ENCODE measurements at places on chromosomes 16 and 17.
A peak's percentile ranks its signal among the peaks of the same experiment; 100 is the strongest.

DNA sequence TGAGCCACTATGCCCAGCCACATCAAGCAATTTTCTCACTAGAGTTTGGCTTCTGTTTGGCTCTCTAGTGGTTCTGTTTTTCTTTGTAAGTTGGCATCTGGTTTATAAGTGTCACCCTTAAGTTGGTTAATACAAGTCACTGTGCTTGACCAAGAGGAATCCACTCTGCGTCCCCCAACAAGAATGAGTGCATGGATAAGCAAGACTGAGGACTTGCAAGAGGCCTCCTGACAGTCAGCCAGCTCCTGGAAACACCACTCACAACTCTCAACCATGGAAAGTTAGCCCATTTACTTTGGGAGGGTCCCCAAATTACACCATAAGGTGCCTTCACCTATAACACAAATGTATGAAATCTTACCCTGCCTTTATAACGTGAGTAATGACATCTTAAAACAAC, 7.6 kb downstream of the RFWD3 start:
- DNase-seq, result no peak

- no peak for DNase-seq
Measured at GRCh38 chr17:80817321-80817845, 174.3 kb upstream of the CHMP6 start.

GRCh38 chr17:53749178-53749577, 73.5 kb upstream of the KIF2B start:
- peak; percentile 24 for DNase-seq

GRCh38 chr17:16905593-16906191, 66.2 kb downstream of the TNFRSF13B start:
- DNase-seq, result no peak

DNA sequence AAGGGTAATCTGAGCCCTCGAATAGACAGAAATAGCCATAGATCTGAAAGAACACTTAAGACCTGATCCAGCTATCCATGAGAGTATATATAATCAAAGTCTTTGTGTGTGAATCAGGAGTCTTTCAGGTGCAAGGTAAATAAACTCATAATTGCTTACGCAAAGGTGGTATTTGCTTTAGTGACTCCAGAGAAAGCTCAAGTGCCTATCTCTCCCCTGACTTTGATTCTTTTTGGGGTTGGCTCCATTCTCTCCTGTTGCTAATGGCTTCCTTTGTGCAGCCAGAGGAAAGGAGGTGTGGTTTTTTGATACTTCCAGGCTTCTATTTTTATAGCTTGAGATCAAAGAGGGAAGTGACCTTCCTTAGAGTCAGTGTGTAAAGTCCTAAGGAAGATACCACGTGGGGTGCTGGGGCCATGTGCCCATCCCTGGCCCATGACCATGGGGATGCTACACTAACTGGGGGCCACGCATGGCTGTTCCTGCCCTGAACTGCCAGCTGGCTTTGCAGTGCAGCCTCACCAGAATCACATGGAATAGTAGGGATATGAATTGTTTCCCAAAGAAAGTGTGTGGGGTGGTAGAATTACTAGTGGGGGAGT, 45.8 kb downstream of the TENT4B start:
- no peak for DNase-seq

GRCh38 chr16:69839798-69840409, 77.8 kb downstream of the WWP2 start:
- DNase-seq, result no peak

GRCh38 chr17:42276359-42276608, at the start of gene STAT5B:
STAT5B (minus strand) TSS chr17:42276391; CDS start chr17:42232127, 44,264 bp downstream.
- no peak for DNase-seq

- no peak for DNase-seq
Measured at GRCh38 chr17:560432-560873, 154.2 kb downstream of the VPS53 start.

GRCh38 chr17:77490361-77491183, 349.8 kb downstream of the SEC14L1 start:
- DNase-seq, result no peak

DNA sequence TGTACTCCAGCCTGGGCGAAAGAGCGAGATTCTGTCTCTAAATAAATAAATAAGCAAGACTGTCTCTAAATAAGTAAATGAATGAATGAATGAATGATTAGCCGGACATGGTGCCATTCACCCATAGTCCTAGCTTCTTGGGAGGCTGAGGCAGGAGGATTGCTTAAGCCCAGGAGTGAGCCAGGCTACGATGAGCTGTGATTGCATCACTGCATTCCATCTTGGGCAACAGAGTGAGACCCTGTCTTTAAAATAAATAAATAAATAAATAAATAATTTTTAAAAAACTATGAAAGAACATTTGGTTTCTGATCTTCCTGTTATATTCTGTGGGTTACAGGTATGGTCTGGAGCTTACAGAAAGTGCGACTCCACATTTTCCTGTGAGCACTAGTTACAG, 65.0 kb downstream of the C17orf58 start:
- DNase-seq, result no peak

- no peak for DNase-seq
Measured at GRCh38 chr17:16415031-16415924, at the start of gene TRPV2. TRPV2 (plus strand) TSS chr17:16415571; CDS start chr17:16417669, 2,098 bp downstream.

DNA sequence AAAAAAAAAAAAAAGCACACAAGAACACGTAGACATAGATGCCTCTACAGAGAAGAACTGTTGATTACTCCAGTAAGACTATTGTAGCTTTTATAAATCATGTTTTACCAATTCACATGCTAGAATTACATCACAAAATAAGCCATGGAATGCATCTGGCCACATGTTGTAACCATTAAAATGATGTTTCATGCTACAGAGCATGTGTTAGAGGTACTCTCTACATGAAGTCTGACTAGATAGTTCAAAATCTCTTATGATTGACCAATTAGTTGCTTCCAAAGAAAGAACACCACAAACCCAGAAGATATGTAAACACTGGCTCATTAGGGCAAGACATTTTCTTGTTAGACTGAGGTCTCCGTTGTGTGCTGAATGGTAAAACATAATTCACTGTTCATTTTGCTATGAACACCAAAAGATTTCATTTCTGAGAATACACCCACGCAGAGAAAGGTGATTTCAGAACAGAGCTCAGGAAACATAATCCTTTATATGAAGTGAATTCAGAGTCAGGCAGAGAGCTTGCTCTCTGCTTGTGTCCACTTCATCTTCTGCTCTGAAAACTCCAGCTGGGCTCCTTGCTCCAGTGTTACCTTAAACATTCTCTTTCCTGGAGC, 411.4 kb upstream of the SOX9 start:
- DNase-seq, result no peak

DNA sequence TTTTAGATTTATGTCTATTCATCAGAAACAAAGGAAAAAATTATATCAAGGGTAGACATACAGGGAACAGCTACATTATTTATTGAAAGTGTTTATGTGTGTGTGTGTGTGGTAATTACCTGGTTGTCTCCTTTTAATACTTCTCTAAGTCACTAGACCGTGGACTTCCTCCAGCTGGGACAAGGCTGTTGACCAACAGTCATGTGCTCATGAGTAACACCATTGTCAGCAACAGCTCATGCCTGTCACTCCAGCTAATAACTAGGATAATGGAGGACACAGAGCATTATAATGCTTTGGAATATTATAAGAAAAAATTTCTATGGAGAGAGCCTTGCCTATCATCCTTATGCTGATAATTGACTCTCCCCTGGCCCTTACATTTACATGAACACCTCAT, 125.3 kb upstream of the SALL1 start:
- no peak for DNase-seq

- no peak for DNase-seq
Measured at GRCh38 chr17:80108036-80108971, 6.9 kb downstream of the GAA start.

DNA sequence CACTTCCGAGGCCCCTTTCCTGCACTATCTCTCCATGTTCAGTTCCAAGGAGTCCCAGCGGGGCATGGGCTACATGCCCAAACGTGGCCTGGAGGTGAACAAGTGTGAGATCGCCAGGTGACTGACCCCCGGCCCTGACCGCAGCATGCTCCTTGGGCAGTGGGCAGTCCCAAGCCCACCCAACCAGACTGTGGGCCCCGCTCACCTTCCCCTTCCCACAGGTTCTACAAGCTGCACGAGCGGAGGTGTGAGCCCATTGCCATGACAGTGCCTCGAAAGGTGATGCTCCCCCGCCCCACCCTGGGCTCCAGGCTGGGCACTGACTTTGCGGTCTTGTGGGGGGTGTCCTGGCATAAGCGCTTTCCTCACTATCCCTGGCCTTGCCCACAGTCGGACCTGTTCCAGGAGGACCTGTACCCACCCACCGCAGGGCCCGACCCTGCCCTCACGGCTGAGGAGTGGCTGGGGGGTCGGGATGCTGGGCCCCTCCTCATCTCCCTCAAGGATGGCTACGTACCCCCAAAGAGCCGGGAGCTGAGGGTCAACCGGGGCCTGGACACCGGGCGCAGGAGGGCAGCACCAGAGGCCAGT, 4.7 kb downstream of the CORO1A start:
- DNase-seq, result no peak

GRCh38 chr17:17093764-17094163, 51.5 kb downstream of the MPRIP start:
- DNase-seq, result no peak

- peak; percentile 79 for DNase-seq
Measured at GRCh38 chr17:42744283-42744805, 496 bp downstream of the EZH1 start.
